ENCODE measurements at places on chromosomes 1 and 21.

- no peak for DNase-seq
Measured at GRCh38 chr1:41366455-41367287, 5.4 kb downstream of the FOXO6 start.

DNA sequence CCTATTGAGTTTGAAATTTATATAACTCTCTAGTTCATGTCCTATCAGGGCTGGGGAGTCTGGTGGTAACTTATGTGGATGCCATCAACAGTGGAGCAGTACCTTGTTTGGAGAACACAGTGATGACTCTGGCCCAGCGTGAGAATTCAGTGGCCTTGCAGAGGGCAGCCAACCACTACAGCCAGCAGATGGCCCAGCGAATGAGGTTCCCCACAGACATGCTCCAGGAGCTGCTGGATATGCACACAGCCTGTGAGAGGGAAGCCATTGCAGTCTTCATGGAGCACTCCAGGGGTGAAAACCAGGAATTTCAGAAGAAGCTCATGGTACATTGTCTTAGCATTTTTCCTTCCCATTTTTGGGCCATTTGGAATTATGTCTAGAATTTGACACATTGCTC, 32.0 kb upstream of the GBP6 start:
- no peak for DNase-seq

GRCh38 chr1:114104949-114105348, 48.7 kb downstream of the SYT6 start:
- DNase-seq: no peak

DNA sequence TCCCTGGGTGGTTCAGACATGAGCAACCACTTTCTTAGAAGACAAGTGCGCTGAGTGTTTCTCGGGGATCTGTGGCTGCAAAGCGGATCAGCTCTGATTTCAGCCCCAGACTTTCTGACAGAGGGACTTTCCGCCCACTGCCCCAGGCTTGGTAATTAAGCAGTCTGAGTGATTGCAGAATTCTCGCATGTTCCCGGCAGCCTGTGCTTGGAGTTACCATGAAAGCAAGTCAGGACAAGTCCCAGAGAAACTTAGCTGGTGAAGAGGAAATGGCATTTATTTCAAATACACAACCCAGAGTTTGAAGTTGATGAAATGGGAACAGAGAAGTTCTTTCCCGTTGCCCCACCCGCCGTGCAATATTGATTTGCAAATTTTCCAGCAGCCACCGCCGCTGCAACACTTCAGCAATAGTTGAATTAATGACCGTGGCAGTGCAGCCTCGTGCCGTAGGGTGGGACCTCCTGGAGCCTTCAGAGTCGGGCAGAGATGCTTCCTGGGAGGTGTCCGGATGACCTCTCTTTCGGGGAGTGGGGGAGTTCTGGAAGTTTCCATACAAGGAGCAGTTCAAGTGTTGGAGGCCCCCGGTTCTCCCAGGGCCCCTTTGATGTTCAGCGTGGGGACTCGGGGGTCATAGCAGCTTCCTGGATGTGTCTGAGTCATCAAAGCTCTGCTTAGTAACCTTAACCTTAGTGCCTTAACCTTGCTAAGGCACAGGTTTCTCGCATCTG, 134.7 kb downstream of the KAZN start:
- DNase-seq: no peak

DNA sequence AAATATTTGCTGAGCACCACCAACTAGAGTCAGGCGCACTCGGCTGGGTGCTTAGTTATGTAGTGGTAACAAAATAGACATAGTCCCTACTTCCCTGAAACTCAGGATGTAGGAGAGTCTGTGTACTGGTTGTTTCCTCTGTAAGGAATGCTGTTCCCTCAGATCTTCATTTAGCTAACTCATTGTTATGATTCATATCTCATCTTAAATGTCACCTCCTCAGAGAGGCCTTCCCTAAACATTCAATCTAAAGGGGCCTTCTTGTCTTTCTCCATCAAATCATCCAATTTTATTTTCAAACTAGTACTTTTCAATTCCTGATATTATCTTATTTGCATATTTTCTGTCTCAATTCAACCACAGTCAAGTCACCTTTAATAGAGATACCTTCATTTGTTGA, 132.9 kb downstream of the PIK3R3 start:
- no peak for DNase-seq

DNA sequence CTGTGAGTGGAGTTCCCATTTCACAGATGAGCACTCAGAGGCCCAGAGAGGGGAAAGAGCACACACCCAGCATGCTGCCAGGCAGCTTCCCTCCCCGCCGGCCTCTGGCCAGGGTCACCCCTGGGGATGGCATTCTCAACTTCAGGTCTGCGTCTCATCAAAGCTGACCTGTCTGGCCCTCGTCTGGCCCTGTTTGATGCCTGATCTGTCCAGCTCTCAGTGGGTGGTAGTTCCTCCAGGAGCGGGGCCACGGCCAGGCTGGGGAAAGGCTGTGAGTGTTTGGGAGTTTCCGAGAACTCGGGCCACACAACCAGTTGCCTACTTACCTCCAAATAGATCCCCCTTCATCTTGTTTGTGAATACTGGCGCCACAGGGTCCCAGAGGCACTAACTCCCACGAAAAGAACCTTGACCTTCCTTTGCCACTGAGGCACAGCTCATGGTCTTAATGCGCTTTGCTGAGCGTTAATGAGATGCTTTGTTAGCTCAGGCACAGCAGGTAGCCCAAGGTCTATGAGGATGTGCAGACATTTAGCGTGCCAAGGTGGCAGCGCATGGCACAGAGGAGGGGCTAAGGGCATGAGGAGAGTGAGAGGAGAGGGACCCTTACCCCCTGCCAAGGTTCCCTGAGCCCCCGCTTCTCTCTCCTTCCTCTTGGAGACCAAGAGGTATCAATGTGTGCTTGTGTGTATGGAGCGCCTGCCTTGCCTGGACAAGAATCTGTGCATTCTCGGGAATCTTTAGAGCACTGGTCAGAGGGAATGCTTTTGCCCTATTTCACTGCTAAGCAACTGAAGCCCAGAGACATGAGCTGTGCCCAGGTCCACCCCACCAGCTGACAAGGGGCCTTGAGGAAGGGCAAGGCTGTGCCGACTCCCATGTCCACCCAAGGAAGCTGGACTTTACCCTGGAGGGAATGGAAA, 61.2 kb downstream of the DISP3 start:
- no peak for DNase-seq

GRCh38 chr1:77012066-77012465, 144.8 kb downstream of the ST6GALNAC5 start:
- no peak for DNase-seq

DNA sequence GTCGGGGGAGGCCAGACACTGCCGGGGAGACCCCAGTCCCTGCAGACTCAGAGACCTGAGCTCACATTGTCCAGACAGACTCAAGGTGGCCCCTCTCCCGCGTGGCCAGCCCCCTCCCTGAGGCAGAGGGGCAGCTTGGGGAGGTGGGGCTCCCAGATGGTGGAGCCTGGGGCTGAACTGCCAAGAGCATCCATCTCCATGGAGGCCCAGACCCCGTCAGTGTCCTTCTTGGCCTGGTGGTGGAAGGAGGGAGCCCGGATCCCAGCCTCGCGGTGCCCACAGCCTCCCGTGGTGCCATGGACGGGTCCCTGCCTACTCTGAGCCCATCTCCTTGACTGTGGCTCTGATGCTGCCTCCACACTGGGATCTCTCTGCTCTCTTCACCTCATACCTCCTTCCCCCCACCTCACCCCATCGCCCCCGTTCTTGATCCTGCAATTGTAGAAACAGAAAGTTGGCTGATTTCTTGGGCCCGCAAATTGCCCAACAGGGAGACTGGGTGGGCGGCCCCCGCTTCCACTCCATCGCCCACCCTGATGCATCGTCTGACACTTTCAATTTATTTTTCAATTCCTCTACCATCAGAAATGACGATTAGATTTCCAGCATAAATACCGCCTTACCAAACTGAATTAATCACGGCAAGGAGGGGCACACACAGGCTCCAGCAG, 348.9 kb downstream of the MATN1 start:
- no peak for DNase-seq

DNA sequence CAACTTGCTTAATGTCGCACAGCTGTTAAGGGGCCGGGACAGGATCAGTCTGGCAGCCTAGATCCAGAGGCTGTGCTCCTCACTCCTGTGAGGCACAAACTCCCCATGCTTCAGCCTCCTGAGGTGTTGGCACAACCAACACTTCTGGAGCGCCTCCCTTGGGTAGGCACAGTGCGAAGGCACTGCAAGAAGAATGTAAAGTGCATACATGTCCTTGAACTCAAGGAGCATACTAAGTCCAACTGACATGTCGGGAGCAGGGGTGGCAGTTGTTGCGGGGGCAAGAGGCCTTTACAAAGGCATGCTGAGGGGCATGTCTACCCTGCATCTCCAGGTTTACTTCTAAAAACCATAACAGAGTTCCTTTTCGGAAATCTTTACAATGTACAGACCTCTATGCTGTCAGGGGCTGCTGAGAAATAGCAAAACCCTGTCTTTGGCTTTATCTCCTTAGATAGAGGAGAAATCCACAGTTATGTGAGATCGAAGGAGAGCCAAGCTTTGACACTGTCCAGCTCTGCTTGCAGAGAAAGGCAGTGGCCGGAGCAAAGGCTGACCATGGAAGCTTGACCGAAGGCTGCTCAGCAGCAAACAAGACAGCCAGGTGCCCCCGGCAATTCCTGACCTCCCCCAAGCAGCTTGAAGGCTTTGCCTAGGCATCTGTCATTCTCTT, 93.9 kb downstream of the CDC7 start:
- no peak for DNase-seq

- no peak for DNase-seq
Measured at GRCh38 chr21:45607909-45608295, 35.6 kb upstream of the PCBP3 start.

DNA sequence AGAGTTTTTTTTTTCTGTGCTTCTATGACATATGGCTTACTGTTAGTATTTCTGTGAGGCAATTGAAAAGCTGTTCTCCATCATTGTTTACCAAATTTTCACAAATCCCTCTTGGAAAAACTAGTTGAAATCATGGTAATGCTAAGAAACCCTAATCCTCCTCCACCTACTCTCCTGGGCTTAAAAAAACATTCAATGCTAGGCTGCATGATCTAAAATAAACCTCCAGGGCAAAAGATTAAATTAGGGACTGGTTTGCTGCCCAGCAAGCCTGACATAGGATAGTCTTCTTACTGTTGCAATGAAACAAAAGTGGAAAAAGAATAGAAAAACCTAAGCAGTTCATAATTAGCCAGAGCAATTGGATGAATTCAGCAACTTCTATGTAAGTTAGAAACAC, 16.1 kb downstream of the C1orf52 start:
- no peak for DNase-seq

Data from 8988T (cell line).